Astrocyte of the spinal cord (primary cell): ENCODE measurements at places on chromosomes 11 and 22.

DNA sequence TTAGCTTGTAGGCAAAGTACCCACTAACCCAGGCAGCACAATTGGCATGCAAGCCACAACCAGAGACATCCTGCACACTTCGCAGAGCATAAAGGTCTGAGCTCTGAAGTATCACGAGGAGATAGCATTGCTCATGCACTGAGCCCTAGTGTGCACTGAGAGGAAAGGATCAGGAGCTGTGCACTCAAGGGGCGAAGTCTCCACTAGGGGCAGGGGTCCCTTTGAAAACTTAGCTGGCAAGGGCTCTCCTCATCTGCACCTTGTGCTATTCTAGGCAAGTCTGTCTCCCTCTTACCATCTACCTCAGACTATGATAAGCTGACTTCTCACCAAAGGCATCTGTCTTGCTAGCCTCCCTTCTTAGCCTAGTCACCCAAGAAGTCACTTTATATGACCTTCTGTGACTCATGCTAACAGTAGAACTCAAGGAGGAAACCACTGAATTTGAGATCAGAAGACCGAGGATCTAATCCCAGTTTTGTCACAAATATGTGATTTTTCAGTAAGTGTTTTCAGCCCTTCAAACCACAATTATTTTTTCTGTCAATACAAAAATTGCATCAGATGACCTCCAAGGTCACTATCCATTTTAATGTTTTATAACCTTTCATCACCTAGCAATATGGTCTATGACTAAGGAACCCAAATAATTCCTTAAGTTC lies 1078.0 kb downstream of the NTM start:
- peak; percentile 10 for DNase-seq

DNA sequence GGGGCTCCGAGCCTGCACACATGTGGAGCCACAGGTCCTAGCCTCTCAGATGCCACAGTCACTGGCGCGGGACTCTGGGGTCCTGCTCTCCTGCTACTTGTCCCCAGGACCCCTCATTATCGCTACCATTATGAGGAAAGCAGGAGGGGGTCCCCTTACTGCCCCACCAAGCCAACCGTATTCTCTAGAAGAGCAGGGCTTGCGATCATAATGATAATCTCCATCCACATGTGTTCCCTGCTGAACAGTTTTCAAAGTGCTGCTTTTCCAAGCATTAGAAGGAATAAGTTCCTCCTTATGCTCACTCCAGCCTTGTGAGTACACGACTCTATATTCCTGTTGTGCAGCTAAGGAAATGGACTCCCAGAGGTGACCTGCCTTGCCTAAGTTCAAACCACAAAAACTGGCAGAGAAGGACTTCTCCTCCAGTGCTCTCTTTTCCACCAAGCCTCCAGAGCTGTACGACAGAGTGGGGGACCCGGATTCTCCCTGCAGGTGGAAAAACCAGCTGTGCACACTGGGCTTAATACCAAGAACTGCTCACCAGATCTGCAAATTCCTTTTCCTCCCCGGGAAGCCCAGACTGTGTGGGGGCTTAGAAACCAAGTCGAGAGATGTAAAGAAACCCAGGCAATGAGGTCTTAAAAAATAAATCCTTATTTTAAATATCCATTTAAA lies 92.8 kb upstream of the DRD2 start:
- DNase-seq: no peak

DNA sequence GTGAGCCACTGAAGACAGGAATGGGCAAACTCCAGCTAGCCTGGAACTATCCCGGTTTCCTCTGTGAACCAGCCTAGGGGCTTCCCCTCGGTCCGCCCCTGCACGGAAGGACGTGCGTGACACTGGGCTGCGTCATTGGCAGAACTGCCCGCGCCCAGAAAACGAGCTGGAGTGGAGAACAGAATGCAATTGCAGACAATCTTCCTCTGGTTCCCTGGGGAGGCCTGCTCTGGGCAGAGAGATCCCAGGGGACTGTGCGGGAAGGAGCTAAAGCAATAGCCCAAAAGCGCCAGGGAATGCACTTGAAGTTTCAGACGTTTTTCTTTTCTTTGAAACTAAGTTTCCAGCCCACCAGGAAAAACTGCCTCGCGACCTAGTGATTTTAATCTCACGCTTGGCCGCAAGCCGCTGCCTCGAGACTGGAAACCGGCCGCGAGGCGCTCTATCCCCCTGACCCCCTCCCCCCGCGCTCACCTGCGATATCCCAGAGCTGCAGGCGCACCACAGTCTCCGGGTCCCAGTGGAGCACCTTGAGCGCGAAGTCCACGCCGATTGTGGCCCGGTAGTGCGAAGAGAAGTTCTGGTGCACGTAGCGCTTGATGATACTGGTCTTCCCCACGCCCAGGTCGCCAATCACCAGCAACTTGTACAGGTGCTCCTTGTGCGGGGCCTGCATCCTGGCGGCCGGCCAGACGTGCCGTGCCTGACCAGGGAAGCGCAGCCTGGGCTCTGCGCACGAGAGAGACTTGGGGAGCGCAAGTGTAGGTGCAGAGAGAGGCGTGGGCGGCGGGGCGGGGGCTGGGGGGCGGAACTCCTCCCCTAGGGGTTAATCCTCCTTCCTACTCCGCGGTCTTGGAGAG lies at the start of gene RAB38:
RAB38 (minus strand) TSS at position 735 of the 860 bp plus-strand sequence; CDS start at position 676, 59 bp downstream.
- peak; percentile 67 for DNase-seq

GRCh38 chr22:23119494-23120414 lies 22.0 kb downstream of the RSPH14 start:
- no peak for DNase-seq

DNA sequence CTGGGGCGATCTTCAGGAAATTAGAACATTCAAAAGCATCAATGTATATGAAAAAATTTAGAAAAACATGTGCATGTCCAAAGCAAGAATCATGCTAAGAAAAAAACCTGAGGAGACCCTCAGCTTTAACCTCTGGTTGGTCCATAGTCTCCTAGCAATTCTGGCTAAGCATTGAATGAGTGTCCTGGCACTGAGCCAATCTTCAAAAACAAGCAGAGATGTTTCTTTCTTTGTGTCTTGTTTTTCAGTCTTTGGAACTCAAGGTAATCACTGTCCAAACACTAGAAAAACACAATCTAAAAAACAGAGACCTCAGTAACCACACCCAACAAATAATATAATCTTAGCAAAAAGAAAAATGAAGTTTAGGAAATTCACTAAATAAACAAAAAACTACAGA lies 205.4 kb upstream of the CARD18 start:
- DNase-seq: no peak

DNA sequence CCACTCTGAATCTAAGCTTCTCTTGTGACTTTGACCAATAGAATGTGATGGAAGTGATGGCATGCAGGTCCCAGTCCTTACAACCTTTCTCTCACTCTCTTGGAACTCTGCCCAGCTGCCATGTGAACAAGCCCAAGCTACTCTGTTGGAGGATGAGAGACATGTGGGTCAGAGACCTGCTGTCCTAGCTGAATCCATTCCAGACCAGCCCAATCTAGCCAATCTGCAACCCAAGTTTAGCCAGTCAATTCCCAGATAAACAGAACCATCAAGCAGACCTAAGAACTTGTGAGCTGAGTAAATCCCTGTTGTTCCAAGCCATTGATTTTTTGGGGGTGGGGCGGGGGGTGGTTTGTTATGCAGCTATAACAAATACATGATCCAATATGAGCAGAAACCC lies 69.2 kb upstream of the GRK3 start:
- DNase-seq: no peak

DNA sequence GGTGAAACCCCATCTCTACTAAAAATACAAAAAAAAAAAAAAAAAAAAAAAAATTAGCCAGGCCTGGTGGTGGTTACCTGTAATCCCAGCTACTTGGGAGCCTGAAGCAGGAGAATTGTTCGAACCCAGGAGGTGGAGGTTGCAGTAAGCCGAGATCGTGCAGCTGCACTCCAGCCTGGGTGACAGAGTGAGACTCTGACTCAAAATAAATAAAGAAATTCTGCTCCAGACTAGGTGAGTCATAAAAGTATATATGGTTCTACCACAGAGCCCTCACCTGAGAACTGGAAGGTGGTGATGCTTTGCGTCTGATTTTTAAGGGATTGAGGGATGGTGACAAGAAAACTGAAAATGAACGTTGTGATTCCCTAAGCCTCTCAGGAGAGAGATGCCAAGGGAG lies 58.4 kb downstream of the NTM start:
- DNase-seq: no peak

DNA sequence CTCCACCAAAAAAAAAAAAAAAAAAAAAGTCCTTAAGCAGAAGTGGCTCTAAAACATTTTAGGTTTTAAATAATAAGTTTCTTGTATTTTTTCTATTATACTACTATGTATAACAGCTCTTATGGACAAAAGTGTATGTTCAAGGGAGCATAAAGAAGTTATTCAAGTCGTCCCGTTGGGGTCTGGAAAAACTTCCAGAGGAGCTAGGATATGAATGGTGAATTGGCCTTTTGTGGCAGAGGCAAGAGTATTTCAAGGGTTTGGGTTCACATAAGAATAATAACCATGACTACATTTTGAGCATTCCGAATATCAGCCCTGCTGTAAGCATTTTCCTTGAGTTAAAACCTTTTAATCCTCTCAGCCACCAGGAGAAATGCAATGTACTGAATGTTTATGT lies 50.6 kb upstream of the ARHGAP42 start:
- DNase-seq: no peak

GRCh38 chr11:9396752-9397151 lies 12.3 kb downstream of the IPO7 start:
- DNase-seq: no peak

DNA sequence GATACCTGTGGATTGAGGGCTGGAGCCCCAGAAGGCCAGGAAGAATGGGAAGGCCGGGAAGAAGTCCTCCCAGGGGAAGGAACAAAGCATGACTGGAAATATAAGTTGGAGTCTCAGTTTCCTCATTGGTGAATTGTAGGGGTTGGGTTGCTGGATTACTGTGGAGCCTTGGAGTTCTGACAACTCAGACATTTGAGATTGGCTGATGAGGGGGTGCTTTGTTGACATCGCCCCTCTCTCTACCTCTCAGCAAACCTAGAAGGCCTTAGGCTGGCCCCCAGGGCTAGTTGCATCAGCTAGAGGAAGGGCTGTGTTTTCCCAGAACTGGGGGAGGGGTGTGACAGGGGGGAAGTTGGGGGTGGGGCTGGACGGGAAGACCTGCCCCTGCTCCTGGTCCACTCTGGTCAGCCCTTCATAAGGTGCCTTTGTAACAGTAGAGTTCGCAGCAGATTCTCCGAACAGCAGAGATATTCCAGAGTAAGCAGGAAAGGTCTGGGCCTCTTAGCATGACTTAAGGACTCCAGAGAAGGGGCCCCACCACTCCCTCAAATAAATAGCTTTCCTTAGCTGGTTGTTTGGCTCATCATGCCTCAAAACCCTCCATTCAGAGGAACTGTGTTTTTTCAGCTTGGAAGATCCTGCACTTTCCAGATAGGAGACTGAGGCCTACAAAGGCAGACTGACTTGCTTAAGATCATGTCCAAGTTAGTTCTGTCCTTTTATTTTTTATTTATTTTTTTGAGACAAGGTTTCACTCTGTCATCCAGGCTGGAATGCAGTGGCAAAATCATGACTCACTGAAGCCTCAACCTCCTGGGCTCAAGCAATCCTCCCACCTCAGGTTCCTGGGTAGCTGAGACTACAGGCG lies 12.5 kb upstream of the THRSP start:
- DNase-seq: peak; percentile 73

GRCh38 chr11:105148241-105148640 lies 8.7 kb upstream of the CARD18 start:
- DNase-seq: no peak
